ENCODE measurements at places on chromosomes 1 and 21.

DNA sequence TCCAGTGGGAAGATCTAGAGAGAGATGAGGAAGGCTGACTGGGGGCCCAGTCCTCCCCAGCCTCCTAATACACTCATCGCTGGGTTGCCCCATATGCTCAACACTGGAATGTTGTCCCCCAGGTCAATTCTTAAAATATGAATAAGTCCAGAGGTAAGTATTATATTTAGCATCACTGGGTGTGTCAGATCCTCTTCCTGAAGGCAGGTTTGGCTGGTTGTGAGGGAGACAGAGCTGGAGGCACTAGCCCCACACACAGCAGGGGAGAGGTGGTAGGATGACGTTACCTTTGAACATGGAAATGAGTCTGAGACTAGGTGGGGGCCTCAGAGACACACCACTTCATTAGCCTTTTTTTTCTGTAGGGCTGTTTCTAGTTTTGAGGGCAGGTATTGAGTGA, 42.6 kb downstream of the SLC44A3 start:
- no peak for DNase-seq

- DNase-seq, result peak; percentile 52
These were observed 4.1 kb downstream of the EIF2D start for GRCh38 chr1:206608108-206608698.

DNA sequence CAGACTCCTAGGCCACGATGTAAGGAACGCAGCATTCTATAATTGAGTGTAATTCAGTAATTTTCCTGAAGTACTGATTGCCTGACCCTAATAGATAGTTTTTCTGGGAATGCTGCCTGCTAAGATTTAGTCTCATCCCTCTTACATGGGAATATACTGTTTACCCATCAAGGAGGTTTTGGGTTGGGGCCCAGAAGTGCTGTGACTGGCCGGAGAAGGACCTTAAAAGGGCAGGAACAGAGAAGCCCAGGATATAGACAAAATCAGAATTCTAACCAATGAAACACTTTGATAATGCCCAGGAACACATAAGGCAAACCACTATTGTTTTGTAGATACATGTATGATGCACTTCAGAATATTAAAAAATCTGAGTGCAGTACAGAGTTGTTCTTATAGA, 111.6 kb downstream of the RGS2 start:
- no peak for DNase-seq

DNA sequence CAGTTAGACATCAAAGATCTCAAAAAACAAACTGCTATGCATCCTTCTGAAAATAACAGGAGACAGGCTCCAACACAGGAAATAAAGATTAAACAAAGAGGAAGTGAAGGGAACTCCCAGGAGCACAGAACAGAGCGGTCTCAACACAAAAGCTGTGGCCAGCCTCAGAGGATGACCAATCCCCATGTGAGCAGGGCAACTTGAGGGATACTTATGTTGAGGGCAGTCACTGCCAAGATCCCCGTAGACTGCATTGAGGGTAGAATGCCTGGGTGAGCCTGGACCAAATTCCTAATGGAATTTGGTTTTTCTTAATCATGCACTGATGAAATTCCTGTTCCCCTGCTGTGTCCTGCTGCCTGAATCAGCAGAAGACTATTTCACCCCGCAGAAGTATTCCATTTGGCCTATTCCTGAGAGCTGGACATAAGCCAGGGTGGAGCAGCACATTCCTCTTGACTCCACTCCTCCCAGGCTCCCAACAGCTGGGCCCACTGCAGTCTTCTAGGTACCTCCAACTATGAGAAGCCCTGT, 49.0 kb downstream of the JAK1 start:
- DNase-seq, result no peak

GRCh38 chr1:40404670-40405462, 31.3 kb downstream of the SMAP2 start:
- peak; percentile 60 for DNase-seq

DNA sequence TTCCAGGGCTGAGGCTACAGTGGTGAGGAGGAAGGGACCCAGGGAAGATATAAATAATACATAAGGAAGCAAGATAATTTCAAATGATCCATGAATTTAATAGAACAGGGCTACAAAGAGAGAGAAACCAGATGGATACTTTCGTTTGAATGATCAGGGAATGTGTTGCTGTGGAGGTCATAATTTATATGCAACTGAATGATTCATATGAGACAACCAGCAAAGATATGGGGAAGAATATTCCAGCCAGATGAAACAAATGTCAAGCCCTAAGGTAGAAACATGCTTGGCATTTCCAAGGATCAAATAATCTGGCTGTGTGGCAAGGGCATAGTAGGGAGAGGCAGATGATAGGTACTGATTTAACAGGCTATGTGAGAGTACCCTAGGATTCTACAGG, 84.8 kb upstream of the ZC3H11B start:
- DNase-seq, result no peak

DNA sequence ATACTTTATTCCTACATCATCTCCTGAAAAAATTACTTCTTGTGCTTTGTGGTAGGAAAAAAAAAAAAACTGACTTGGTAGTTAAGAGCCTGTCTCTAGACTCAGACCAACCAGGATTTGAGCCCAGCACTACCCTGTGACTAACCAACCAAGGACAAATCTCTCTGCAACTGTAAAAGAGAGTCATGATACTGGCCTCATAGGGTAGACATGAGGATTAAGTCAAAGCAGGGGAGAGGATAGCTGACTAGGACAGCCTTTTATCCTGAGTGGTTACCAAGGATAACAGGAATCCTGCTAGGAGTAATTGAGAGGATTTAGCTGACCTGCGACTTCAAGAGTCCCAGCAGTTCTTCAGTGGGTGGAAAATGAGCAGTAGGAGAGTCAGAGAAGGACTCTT, 112.8 kb downstream of the C1orf21 start:
- DNase-seq, result no peak

DNA sequence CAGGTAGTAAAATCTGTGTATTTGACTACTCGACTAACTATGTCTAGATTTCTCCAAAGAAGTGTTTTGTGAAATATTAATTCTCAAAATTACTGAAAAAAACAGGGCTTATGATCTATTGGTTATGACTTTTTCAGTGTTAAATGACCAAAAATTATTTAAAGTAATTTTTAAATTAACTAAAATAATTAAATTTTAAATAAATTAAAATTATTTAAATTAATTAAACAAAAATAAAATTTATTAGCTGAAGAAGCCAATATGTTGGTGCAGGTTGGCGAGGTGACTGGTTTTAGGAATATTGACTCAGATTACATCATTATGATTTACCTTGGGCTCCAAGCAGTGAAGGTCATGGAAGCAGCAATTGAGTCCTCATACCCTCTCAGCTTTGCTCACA, 483.2 kb downstream of the PTPRC start:
- no peak for DNase-seq

DNA sequence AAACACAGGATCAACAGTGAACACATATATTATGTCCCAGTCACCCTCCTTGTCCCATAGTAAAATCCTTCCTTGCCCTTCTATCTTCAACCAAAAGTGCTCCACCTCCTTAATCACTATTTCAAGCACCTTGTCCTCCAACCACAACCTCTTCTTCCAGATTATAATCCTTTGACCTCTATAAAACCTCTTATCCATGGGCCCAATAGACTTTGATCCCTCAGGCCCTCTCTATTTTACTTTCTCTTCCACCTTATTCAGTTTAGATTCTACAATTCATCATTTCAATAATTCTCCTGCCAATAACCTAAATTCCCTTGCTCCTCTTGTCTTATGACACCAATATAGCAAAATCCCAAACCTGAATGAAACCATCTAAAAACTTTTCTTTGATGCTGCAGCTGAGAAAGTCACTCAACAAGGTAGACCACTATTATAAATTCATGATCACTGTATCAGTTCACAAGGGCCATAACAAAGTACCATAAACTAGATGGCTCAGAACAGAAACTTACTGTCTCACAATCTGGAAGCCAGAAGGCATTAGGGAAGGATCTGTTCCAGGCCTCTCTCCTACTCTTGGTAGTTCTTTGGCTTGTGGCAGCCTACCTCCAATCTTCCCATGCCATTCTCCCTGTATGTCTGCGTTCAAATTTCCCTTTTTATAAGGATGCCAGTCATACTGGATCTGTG, 24.8 kb downstream of the EPS15 start:
- DNase-seq, result no peak

- DNase-seq, result no peak
These were observed 214.5 kb upstream of the PLD5 start for GRCh38 chr1:242738702-242739645.

DNA sequence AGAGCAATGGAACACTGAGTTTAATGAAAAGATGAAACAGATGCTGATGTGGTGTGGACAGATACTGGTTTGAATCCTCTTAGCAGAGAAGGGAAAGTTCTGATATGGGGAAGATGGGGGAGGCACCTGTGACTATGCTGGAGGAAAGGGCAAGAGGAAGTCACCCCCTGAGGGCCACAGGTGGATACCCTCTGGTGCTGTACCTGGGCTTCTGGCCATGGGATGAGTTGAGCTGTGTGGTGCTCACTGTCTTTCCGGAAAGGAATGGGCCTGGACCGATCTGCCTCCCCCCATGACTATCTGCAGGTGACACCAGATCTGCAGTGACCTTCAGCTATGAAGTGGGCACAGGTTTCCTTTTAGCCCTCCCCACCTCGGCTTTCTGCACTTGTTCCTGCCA, 52.4 kb downstream of the IER5 start:
- no peak for DNase-seq

DNA sequence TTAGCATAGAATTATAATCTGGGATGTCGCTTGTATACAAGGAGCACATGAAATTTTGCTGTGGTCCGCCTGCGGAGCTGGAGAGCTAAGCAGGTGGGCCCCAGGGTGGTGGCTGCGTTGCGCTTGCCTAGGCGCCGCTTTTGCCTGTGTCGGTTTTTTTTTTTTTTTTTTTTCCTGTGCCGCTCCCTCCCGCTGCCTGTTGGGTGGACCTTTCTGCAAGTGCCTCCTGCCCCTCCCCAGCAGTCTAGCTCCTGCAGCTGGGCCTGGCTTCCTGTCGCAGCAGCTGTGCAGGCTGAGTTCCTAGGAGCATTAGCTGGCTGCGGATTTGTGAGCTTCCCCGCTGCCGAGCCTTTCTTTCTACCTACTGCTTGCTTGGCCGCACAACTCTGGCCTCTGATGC, 20.6 kb downstream of the PYHIN1 start:
- no peak for DNase-seq

GRCh38 chr21:43034101-43034500, 41.5 kb downstream of the CBS start:
- DNase-seq, result no peak

- DNase-seq, result no peak
These were observed 49.9 kb upstream of the HAO2 start for GRCh38 chr1:119318466-119319309.

DNA sequence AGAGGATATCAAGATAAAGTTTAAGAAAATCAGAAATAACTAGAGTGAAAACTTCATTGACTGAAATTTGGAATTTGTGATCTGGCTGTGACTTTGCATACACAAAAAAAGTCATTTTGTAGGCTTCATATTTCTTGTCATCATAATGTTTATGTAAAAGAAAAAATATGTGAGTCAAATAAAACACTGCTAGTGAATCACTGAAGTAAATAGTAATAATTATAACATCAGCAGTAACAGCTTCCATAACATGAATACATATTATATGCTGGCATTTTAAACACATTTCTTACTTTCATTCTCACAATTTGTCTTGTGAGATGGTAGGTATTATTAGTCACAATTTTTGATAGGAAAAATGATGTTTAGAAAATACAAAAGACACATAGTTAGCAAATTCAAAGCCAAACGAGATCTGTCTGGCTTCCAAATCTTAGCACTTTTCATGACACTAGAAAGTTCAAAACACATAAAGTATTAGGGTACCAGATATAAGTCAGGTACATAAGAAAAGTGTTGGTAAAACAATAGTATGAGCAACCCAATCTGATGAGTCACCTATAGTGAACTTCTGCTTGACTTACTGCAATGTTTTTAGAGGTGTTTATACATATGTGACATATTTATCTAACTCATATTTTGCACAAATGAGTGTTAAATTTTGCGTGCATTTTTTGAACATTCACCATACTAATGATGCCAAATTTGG, 241.0 kb upstream of the SNX7 start:
- DNase-seq, result no peak

DNA sequence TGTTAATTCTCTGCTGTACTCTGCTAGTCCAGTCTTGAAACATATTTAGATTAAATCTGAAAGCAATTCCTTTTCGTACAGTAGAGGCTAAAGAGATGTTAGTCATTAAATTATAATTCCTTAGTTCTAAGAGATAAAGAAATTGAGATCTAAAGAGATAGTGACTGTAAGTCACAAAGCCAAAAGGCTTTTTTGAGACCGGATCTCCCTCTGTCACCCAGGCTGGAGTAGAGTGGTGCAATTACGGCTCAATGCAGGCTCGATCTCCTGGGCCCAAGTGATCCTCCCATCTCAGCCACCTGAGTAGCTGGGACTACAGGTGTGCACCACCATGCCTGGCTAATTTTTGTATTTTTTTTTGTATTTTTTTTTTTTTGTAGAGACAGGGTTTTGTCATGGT, 64.7 kb downstream of the TPR start:
- no peak for DNase-seq

DNA sequence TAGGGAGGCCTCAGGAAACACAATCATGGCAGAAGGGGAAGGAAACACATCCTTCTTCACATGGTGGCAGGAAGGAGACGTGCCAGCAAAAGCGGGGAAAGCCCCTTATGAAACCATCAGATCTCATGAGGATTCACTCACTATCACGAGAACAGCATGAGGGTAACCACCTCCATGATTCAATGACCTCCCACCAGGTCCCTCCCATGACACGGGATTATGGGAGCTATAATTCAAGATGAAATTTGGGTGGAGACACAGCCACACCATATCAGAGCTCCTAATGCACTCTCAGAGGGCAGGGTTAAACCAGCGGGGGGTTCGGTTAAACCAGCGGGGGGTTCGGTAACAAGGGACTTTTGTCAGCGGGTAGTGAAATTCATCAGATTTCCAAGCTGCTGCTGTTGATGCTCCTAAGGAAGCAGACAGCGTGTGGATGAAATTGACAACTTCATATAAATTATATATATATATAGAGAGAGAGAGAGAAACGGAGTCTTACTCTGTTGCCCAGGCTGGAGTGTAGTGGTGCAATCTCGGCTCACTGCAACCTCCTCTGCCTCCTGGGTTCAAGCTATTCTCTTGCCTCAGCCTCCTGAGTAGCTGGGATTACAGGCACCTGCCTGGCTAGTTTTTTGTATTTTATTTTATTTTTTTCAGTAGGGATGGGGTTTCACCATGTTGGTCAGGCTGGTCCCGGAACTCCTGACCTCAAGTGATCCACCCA, 4.2 kb downstream of the CSTB start:
- DNase-seq, result no peak

- DNase-seq, result no peak
These were observed 11.9 kb downstream of the TRAF3IP3 start for GRCh38 chr1:209767706-209768105.

GRCh38 chr1:11373029-11373894, 100.3 kb downstream of the UBIAD1 start:
- DNase-seq, result no peak

- no peak for DNase-seq
These were observed 446.3 kb upstream of the NCAM2 start for GRCh38 chr21:20551939-20552338.

DNA sequence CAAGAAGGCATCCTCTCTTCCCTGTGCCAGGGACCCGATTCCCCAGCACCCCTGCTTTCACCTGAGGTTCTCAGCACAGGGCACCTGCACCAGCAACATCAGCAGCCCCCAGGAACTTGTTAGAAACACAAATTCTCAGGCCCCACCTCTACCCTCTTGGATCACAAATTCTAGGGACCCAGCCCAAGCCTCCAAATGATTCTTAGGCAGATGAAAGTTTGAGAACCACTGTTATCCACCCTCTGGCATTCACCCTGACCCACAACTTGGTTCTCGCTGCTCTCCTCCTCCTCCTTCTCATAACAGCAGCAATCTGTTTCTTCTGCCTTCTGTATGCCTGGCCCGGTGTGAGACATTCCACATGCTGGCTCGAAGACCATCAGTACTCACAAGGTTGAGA, 60.3 kb upstream of the HIVEP3 start:
- DNase-seq, result no peak
